ENCODE measurements at places on chromosomes 13 and 19.

DNA sequence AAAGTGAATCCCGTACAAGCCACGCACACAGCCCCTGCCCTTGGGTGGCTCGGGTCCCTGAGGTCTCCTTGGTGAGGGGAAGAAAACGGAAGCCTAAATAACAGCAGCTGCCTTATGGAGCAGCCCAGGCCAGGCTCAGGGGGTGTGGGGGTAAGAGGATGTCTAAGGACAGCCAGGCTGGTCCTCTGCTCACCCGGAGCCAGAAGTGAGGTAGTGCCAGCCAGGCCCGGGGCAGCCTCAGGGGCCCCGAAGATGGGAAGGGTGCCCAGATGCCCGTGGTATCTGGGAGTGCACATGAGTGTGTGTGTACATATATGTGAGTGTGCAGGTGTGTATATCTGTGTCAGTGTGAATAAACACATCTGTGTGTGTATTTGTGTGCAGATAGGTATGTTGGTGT, 38.4 kb upstream of the PEPD start:
- no peak for DNase-seq

GRCh38 chr13:43905435-43906031, 25.8 kb downstream of the LACC1 start:
- peak; percentile 29 for DNase-seq

GRCh38 chr19:14411161-14411937, 7.8 kb downstream of the DDX39A start:
- DNase-seq = no peak

DNA sequence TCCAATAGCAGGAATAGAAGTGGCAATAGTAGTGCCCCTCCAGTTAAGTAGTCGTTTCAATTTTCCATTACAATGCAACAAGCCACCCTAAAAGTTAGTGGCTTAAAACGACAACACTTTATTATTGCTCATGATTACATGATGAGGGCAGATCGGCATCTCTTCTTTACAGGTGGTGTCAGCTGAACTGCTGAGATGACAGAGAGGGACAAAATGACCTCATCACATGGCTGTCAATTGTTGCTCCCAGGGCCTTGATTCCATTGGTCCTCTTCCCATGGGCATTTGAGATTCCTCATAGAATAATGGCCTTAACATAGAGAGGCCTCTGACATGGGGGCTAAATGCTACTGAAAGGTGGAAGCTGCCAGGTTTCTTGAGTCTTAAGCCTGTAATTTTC, 679.8 kb upstream of the KLHL1 start:
- no peak for DNase-seq

- no peak for DNase-seq
Measured at GRCh38 chr19:39335168-39335548, 685 bp downstream of the GMFG start.

DNA sequence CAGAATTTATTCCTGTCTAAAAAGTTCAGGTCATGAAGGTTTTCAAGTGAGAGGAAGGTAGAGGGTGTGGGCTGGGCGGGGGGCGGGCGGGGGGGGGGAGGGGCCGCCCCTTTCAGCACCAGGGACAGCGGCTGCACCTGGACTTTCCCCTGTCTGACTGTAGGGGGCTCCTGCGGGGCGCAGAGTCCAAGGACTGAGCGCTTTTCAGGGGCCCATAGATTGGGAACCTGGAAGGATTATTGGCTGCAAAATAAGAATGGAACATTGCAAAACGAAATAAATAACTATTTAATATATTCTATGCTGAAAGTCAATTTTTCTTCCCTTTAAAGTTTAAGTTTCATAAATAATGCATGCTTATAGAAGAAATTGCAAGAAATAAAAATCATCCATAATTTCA, 8.9 kb upstream of the CYP4F3 start:
- DNase-seq = no peak

GRCh38 chr19:17803264-17803896, 8.4 kb downstream of the B3GNT3 start:
- DNase-seq = no peak

DNA sequence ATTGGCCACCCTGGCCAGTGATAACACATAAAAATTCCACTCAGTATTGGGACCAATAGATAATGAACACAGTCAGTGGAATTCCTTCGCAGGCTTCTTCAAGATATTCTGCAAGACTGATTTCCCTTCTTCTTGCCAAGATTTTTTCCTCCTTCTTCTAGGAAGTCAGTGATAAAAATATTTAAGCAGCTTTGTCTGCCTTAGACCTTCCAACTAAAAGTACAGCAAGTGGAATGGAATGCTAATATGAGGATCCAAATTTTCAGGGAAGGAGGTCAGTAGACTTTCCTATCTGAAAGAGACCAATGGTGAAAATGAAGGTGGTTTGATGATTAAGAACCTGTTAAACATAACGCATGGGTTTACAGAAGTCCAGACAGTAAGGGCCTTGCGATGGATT, 9.6 kb downstream of the STARD13 start:
- no peak for DNase-seq

- no peak for DNase-seq
Measured at GRCh38 chr13:45331123-45331619, 9.8 kb downstream of the TPT1 start.

DNA sequence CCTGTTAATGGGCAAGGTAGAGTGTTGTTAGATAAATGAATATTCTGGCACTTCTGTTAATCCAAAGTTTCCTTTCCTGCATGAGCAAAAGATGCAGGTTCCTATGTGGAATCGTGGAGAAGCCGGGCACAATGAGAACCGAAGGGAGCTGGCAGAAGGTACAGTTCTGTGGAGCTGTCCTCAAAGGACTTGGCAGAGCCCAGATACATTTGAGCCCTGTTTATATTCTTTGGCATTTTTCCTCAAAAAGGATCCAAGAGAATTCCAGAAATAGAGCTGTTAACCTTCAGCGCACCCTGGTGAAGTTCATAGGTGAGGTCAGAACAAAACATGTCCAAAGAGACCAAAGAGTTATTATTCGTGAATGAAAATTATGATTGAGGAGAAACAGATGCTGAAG, 4.0 kb upstream of the DLEU7 start:
- no peak for DNase-seq

- DNase-seq = no peak
Measured at GRCh38 chr19:10361569-10362011, 18.8 kb downstream of the TYK2 start.

- no peak for DNase-seq
Measured at GRCh38 chr13:40801255-40802217, 12.1 kb downstream of the SLC25A15 start.

- no peak for DNase-seq
Measured at GRCh38 chr19:4052114-4052992, 14.3 kb downstream of the ZBTB7A start.

DNA sequence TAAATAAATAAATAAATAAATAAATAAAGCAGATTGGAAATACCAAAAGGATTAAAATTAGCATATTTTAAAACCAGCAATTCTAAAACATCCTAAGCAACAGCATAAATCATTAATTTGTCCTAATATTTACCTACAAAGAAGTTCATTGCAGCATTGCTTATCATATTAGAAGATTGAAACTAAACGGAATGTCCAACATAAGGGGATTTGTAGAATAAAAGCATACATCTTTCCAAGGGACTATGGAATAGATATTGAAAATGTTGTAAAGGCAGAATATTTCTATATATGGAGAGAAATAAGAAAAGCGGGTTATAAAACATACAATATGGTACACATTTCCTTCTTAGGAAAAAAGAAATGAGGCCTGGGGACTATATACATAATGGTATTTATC, 71.1 kb upstream of the RFC3 start:
- no peak for DNase-seq

GRCh38 chr13:33111414-33112110, 95.3 kb downstream of the KL start:
- no peak for DNase-seq

- no peak for DNase-seq
Measured at GRCh38 chr19:13574933-13575332, 68.7 kb upstream of the CACNA1A start.

All from kidney epithelial cell (primary cell).